ENCODE measurements at places on chromosomes 1 and 21.
A peak's percentile ranks its signal among the peaks of the same experiment; 100 is the strongest.

DNA sequence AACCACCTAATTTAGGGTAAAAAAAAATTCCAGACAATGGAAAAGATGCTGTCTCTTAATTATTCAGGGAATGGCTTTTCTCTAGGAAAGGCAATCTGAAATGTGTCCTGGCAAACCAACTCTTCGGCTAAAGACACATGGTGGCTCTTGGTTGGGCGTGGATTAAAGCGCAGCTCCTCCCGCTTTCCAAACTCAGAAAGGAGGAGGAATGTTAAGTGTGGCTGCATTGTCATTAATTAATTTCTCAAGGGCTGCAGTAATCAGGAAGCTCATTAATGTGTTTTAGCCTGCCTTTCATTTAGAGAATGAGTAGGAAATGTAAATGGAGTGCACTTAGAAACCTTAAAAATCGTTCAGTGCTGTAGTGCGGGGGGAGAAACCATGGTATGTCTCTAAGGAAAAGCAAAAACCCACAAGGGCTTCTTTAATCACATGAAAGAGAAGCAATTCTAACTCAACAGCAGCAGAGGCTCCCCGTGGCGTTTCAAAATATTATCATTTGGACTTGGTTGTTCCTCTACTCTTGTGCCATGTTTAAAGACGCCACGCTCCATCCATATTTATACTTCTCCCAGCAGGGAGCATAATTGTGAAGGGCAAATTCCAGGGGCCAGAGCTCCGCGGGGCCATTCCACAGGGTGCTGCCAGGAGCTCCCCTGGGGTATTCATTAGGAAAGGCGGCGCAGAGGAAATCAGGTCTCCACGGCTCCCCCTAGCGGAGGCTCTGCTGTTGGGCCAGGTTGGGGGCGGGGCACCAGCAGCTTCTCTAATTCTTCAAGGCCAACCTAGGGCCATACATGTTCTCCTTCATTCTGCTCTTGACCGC is 91.9 kb upstream of the SSX2IP start:
- DNase-seq: peak; percentile 26

DNA sequence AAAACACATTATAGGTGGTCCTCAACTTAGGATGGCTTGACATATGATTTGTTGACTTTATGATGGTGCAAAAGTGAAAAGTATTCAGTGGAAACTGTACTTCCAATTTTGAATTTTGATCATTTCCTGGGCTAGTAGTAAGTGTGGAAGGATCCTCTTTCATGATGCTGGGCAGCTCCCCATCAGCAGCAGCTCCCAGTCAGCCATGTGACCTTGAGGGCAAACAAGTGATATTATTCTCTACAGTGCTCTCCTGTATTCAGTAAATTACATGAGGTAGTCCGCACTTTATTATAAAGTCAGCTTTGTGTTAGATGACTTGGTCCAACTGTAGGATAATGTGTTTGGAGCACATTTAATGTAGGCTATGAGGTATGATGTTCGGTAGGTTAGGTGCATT is 36.4 kb downstream of the SLC22A15 start:
- no peak for DNase-seq

- no peak for DNase-seq
These were observed 46.9 kb upstream of the NADK start for GRCh38 chr1:1825217-1825616.

- no peak for DNase-seq
These were observed 103.0 kb upstream of the PLXNA2 start for GRCh38 chr1:208347191-208347590.

- no peak for DNase-seq
These were observed 494 bp upstream of the PIP5K1A start for GRCh38 chr1:151197863-151198253.

DNA sequence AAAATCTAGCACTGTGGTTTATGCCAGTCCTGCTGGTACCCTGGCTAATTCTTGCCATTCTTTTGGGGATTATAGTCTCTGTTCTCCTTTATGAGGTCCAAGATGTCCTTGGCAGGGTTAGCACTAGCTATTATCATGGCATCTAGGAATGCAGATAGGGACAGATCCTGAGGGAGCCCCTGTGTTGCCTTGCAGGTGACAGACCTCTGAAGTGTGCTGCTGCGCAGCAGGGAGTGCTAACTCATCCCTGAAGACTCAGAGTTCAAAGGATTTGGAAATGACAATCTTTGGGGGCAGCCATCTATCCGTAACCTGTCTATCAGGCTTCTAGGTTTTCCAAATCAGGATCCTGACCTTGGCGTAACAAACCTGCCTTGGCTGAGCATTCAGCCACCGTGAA is 16.3 kb downstream of the ZFYVE9 start:
- DNase-seq: no peak

DNA sequence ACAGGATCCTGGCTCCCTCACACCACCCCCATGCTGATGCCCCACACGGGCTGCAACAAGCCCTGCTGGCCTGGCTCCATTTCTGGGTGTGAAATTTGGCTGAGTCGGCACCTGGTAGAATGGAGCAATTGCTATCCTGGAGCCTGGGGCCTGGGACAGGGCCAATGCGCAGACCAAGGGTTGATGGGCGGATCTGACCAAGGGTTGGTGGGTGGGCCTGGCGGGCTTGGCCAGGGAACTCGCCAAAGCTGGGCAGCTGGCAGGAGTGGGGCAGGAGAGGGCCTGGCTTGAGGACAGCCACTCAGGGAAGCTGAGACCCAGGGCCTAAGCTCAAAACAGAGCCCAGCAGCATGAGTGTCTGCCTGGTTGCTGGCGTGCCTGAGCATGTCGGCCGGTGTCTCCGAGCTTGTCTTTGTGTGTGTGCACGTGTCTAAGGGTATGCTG is 70.9 kb upstream of the POU3F1 start:
- no peak for DNase-seq

- DNase-seq: no peak
These were observed 7.8 kb upstream of the CASZ1 start for GRCh38 chr1:10803971-10804820.

- no peak for DNase-seq
These were observed 595.3 kb downstream of the PTPRU start for GRCh38 chr1:29831500-29832117.

GRCh38 chr1:245407983-245408382 is 253.2 kb downstream of the KIF26B start:
- no peak for DNase-seq

- DNase-seq: no peak
These were observed 11.4 kb upstream of the ERI3 start for GRCh38 chr1:44366371-44366975.

- DNase-seq: no peak
These were observed 48.3 kb downstream of the CLIC4 start for GRCh38 chr1:24793447-24794129.

DNA sequence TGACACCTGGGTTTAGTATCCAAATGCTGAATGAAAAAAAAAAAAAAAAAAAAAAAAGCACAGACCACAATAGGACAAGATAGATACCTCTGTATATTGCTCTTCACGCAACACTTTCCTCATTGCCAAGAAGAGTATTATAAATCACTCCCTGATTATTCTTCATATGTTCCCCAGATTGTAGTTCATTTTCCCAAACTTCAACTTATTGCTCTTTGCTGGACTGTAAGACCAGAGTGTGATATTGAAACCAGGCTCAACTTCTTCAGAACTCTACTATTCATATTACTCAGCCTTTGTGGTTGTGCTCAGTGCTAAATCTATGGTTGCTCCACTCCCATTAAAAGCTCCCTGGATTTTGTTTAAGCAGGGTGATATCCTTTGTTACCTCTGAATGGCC is 180.4 kb downstream of the NTMT2 start:
- DNase-seq: no peak

DNA sequence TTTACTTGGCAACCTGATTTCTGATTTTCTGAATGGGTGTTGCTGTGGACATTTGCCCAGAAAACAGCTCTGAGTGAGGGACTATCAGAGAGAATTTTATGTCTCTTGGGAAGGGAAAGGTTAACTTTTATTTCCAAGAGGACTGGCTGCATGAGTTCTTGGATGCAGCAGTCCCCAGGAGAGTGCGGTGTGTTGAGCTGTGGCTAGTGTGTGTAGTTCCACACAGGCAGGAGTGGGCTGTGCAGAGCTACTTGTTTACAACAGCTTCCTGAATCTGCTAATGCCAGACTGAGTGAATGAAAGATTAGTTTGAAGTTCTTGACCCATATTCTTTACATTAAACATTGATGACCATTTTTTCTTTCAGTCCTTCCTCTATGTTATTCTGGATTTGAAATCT is 41.0 kb upstream of the APOBEC4 start:
- no peak for DNase-seq

- DNase-seq: no peak
These were observed 1.5 kb downstream of the KIF1B start for GRCh38 chr1:10211805-10212410.

- DNase-seq: no peak
These were observed 30.5 kb downstream of the PIGK start for GRCh38 chr1:77188770-77189169.

All from uterus (tissue), 4 donors.